Mammary epithelial cell (primary cell): ENCODE measurements at places on chromosomes 1 and 21. TPM values are rescaled to one million over a fixed set of nuclear protein-coding genes. Genes with fewer than 3 reads are reported as not detected.

GRCh38 chr1:183548116-183548515, 42.1 kb downstream of the NCF2 start:
- DNase-seq = no peak

GRCh38 chr1:235758931-235759330, 107.8 kb downstream of the LYST start:
- peak; percentile 86 for DNase-seq

DNA sequence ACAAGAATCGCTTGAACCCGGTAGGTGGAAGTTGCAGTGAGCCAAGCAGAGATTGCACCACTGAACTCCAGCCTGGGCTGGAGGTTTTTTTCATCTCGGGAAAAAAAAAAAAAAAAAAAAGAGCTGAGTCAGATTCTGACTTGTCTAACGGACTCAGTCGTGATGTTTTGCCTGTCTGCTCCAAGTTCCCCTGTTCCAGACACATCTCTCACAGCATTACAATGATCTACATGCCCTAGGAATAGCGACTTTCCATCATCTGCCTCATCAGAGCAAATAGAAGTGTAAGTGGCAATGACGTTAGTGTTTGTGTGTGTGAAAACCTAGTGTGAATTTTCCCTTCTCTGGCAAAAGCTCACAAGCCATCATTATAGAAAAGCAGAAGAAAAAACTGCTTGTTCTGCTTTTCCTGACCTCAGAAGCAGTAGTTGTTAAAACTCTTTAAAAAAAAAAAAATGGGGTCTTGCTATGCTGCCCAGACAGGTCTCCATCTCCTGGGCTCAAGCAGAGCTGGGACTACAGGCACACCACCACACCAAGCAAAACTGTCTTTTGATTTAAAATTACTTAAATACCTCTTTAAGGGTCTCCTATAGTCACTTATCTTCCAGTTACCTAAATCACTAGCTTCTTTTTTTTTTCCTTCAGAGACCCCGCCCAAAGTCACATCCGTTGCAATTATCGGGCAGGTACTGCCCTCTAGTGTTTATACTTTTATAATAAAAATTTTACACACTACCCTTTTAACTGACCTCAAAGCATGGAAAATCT, 37.3 kb downstream of the PLEKHO1 start:
- DNase-seq = peak; percentile 23

GRCh38 chr1:146051452-146051851, 29.9 kb upstream of the HJV start:
- DNase-seq = no peak

DNA sequence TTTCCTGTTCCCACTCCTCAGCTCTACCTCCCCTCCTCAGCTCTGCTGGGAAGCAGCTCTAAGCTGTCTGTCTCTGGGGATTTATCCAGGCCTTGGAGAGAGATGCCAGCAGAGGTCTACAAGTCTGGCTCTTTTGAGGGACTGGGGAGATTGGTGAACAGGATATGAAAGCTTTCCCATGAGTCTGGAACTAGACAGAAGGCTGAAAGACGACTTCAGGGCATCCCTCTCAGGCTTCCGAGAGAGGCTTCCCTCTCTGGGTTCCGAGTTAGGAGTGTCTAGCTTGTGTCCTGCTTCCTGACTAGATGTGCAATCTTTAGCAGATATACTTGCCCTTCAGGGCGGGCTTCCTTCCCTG, 733 bp downstream of the TMEM35B start:
- peak; percentile 27 for DNase-seq

S100A5 gene
- total RNA-seq = not detected
